Renal cortical epithelial cell (primary cell): ENCODE measurements at places on chromosomes 4 and X. TPM values are rescaled to one million over a fixed set of nuclear protein-coding genes. Genes with fewer than 3 reads are reported as not detected.

Gene HTATSF1
- total RNA-seq, result 20.5 and 65.0 TPM in 2 replicates

Gene SOX3
- total RNA-seq, result not detected in 2 replicates

Gene RHOXF2B
- total RNA-seq, result not detected in 2 replicates

Gene XK
- 0.30 and 0.87 TPM in 2 replicates for total RNA-seq
